Stimulated activated CD4-positive, alpha-beta T cell treated with anti-CD3 and anti-CD28 coated beads, TNF-alpha, amount 100 ng/mL, for 1 hour (primary cell): ENCODE measurements at places on chromosomes 3 and 15.

DNA sequence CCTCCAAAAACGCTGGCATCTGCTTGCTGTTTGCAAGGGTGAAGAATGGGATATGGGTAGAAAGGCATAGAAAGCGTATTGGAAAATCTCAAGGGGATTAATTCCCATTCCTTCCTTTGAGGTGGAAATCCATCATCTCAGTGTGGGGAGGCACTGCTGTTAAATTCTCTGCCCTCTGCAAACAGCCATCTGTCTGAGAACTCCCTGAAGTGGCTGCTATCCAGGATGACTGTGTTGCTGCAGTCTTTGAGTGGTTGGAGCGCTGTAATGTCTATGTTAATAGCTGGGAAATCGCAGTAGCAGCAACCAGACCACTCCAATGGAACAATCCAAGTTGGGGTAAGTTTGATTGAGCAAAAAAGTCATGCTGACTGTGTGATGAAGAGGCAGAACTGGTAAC lies 625.9 kb downstream of the NLGN1 start:
- no peak for DNase-seq

DNA sequence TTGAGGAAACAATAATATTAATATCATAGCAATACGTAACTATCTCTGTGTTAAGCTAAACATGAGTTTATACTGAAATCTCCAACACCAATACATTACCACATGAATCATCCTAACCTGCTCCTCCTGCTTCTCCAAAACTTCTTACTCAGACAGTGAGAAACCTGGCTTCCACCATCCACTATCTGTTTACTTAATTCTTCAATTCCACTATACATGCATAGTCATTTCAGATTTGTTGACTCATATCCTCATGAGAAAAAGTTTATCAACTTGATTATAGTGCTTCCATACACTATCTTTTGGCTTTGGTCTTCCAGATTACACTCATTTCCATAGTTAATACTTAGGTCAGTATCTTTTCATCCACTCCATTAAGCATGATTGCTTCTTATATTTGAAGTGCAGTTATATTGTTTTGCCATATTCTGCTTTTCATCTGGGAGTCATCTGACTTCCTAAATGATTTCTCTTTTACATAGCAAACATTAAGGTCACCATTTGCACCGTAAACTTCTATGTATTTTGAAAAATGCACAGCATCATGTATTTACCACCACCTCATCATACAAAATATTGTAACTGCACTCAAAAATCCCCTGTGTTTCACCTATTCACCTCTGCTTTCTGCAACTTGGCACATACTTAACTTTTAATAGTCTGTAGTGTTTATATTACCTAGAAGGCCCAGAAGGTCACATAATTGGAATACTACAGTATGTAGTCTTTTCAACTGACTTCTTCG lies 970.6 kb downstream of the DIPK2A start:
- DNase-seq = no peak

GRCh38 chr15:58443308-58443707 lies 11.5 kb downstream of the LIPC start:
- no peak for DNase-seq

DNA sequence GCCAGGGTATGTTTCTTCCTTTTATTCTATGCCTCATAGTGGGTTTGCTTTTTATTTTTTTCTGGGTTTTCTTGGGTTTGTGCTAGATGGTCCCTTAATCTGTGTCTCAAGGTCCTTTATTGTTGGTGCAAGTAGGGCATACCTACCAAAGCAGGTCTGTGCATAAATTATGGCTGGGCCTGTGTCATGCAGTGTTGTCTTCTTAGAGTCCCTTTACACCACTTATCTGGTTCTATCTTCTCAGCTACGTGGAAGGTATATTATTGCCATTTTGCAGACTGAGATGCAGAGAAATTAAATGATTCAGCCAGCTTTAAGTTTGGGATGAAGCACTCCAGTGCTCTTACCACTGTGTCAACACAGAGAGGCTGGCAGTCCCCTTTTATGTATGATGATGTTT lies 293.5 kb upstream of the SOX2 start:
- DNase-seq = no peak

GRCh38 chr15:25181293-25182097 lies 226.7 kb downstream of the SNRPN start:
- no peak for DNase-seq

DNA sequence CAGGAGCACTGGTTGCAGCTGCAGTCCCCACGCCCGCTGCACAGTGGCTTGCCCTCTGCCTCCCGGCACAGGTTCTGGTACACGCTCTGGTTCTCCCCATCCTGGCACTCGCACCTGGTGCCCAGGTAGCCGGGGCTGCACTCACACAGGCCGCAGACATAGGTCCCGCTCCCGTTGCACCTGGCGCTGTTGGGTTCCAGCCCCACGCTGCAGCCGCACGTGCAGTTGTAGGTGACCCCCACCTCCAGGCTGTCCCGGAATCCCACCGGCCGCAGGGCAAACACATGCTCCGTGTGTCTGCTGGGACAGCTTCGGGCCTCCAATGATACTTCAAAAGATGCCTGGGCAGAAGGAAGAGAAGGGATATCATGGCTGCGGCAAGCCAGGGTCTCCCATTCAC lies 66.2 kb downstream of the UMPS start:
- no peak for DNase-seq

GRCh38 chr15:74392451-74392830 lies 25.0 kb upstream of the CYP11A1 start:
- no peak for DNase-seq

DNA sequence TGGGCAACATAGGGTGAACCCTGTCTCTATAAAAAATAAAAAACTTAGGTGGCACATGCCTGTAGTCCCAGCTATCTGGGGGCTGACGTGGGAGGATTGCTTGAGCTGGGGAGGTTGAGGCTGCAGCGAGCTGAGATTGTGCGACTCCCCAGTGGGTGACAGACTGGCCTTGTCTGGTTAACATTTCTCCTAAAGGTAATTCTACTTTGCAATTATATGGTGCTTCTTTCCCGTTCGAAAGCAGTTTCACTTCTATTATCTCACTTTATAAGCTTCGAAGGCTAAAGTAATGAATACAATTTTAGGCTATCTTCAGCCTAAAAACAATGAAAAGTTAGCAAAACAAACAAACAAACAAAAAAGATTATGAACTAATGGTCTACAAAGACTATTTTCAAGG lies 35.3 kb downstream of the COMMD2 start:
- no peak for DNase-seq

DNA sequence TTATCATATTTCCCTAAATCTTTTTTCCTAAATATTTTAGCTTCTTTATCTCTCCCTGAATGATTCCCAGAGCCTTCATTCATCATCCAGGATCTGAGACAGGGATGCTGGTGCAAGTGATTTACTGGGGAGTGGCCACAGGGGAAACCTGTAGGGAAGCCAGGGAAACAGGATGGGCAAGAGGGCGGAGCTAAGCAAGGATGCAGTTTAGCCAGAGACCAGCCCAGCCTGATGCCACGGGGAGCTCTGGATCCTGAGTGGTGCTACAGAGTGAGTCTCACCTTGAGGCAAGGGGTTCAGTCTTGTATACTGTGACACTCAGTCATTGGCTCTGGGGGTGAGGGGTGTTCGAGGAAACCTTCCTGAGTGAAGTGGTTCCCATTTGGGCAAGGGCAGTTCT lies 39.7 kb upstream of the LRRFIP2 start:
- DNase-seq = no peak

GRCh38 chr3:55373423-55373822 lies 113.7 kb downstream of the WNT5A start:
- DNase-seq = no peak

DNA sequence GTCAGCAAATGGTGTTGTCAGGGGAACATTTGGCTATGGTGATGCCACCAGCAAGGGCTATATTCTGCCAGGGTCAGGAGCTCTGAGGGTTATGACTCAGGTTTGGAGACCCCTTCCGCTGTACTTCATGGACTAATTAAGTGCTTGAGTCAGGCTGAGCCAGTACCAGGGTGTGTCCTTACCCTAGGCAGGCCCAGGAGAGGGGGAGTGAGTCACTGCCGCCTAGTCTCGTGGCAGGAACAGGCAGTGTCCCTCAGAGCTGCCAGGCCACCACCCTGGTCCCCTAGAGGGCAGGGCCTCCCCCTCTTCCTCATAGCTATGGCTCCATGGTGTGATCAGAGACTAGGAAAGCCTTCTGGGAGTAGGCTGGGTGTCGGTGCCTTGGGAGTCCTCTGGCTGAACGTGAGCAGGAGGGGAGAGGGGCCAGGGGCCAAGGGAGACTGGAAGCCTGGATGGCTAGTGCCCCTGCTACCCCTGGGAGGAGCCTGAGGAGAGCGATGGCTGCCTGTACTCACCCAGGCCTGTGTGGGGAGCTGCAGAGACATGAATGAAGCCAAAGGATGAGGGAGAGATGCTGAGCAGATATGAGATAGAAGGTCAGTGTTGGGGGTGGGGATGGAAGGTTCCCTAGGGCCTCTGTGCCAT lies 10.6 kb downstream of the MAPKAPK3 start:
- no peak for DNase-seq

DNA sequence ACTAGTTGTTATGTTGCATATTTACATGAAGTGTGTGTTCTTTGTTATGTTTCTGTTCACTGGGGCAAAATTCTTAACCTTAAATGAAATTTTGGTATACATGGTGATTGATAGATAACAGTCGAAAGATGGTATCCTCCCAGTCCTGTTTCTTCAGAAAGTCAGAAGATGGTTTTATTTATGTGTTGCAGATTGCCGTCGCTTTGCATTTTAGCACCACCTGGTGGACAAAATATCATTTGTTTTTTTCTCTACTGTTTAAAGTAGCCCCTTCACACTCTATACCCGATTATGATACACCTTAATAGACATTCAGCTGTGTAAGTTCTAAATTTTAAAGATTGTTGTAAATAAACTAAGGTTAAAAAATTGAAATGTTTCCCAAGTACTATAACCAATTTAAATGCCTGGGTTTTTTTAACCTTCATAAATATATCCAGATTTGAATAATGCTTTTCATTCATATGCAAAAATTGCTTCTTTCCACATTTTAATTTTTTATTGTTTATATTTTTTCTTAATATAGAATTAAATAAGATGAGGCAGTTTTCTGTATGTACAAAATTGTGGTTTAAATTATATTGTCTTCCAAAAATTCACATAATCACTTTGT lies 152.2 kb downstream of the ALCAM start:
- DNase-seq = no peak

DNA sequence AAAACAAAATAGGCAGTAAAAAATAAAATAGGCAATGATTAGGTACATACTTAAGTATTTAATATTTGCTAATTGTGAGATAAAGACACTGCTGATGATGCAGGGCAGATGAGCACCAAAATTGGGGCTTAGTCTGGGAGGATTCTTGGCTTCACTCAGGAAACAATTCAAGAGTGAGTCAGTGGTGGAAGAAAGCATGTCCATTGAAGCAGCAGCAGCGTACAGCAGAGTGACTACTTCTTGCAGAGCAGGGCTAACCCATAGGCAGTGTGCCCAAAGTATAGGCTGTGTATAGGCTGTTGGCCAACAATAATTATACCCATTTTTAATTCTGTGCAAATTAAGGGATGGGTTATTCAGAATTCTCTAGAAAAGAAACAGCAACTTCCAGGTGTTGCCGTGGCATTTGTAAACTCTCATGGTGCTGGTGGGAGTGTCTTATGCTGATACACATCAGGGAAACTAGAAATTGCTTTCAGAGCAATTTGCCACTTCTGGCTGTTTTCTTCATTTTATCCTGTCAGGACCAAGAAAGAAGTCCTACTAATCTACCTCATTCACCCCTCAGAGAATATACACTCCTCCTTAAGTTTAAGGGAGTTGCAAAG lies 317.3 kb upstream of the NAALADL2 start:
- no peak for DNase-seq

DNA sequence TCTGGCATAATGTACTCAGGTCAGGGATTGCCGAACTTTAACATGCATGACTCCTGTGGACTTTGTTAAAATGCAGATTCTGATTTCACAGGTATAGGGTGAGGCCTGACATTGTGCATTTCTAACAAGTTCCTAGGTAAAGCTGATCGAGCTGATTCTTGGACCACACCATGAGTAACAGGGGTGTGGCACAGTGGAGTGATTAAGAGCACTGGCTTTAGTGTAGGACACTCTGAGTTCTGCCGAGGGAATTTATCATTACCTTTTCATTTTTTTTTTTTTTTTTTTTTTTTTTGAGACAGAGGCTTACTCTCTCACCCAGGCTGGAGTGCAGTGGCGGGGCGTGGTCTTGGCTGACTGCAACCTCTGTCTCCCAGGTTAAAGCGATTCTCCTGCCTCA lies 169.3 kb downstream of the ADAMTS9 start:
- DNase-seq = no peak

DNA sequence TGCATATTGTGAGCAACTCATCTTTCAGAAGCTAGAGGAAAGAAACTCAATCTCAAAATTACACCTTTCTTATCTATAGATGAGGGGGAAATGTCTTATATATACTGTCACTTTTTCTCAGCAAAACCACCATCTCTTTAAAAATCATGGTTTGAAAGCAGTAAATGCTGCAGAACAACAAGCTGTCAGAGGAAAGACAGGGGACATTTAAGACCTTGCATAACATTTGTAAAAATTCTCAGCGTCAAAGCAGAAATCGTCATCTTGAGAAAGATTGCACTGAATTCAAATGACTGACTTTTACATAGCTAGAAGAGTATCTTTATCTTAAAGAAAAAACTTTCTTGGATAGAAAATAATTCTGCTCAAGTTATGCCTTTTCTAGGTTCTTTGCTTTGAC lies 122.2 kb upstream of the CADPS start:
- no peak for DNase-seq

GRCh38 chr3:35438101-35438500 lies 201.2 kb upstream of the ARPP21 start:
- no peak for DNase-seq

DNA sequence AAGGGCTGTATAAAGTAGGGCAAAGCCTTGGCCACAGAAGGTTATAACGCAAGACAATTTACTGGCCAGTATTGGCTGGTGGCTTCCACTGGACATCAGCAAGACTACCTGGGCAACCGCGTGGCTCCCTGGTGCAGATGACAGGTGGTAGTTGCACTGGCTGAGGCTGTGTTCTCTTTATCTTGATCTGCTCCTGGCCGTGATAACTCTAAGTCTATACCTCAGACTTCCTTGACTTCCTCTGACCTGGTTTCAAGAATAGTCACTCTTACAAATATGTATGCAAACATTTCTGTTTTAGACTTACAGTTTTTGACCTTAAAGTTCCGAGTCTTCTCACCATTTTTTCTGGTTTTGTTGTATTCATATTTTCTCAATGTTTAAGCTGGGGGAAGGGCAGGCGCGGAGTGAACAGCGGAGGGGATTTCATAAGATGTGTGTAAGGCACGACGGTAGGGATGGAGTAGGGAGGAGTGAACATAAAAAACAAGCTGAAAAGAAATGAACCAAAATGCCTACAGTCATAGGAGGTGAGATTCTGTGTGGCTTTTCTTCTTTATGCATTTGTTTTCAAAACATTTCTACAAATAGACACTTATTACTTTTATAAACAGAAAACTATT lies 15.2 kb upstream of the TMEM212 start:
- no peak for DNase-seq
